ELR (cell line): ENCODE measurements at places on chromosomes 3 and 15.

DNA sequence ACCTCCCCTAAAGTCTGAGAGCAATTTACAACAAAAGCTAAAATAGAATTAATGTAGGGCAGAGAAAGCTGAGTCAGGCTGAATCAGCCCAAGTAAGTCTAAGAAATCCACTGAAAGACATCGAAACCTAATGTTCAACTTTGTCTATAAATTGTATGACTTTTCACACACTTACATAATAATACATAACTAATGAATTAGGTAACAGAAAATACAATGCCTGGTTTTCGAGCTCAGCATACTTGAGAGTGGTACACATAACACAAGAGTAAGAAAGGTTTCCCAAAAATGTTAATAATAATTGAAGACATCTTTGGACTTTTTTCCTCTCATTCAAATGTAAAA lies 55.3 kb upstream of the VGLL4 start:
- peak; percentile 34 for DNase-seq

DNA sequence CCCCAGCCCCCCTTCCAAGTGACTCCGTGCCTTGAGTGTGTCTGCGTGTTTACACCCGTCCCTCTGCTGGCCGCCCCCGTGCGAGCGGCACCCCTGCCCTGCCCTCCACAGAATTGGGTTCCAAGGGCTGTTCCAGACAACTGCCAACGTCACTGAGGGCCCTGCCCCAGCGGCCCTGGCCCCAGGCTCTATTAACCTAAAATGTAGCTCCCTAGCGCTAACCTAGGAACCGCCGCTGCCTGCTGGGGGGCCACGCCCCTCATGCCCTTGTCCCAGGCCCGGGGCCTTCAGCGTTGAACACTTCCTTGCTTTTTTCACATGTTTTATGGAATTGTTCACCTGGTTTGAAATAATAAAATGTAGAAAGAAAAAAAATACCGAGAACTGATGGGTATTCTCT lies 10.0 kb upstream of the SEMA3B start:
- DNase-seq: no peak

GRCh38 chr3:57512166-57512565 lies 32.0 kb downstream of the DNAH12 start:
- DNase-seq: peak; percentile 14

- DNase-seq: peak; percentile 77
These were observed 26.7 kb downstream of the MELTF start for GRCh38 chr3:197002701-197003454.

- peak; percentile 80 for DNase-seq
These were observed 619.5 kb upstream of the TBL1XR1 start for GRCh38 chr3:177816667-177817208.

DNA sequence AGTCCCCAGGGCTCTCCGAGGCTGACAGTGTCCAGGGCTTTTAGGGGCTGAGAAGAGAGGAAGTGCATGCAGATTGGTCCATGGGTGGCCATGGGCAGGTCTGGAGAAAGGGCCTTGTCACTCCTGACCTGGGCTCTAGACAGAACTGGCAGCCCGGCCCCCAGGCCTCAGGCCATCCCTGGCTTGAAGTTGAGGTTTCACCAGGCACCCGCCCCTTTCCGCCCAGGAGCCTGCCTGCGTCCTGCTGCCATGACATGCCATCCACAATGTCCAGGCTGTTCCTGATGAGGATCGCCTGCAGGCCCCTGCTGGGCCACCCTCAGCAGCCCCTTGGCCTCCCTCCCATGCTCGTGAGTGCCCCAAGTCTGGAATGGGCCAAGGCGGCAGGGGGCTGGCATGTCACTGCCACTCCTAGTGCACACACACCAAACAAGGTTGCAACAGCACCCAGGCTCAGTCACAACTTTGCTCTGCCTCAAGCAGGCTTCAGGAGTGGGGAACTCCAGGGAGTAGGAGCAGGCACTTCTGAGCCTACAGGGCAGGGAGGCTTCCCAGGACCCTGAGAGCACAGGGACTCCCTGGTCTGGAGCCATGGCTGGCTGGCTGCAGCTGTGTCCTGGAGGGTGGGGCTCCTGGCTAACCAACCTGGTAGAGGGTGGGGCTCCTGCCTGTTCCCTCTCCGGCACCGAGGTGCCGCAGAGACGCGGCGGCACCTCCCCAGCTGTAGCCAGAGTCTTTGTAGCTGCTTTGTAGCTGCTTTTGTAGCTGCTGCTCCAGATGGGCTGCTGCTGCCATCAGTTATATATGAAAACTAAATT lies 1457.1 kb upstream of the GBE1 start:
- no peak for DNase-seq

- peak; percentile 65 for DNase-seq
These were observed 132.1 kb downstream of the WDR76 start for GRCh38 chr15:43958861-43959330.

- no peak for DNase-seq
These were observed 12.1 kb downstream of the GAP43 start for GRCh38 chr3:115635406-115635805.
